NB4 (cell line): ENCODE measurements at places on chromosomes 11 and 22.
A peak's percentile ranks its signal among the peaks of the same experiment; 100 is the strongest.

DNA sequence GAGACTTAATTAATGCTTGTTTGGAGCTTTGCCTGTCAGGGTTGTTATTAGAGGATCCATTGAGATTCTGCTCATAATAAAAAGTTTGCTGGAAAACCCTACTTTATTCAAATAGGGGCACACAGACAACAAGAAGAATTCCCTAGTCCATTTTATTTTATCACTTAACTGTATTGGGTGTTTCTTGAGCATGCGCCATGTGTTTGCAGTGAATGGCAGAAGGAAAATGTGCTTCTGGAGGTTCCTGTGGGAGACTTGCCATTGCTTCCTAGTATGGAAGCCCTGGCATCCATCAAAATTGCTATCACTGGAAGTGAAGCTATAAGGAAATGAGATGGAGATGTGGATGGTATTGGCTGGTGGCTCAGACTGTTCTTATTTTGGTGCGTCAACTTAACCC, 106.6 kb upstream of the GALNT18 start:
- no peak for DNase-seq

- no peak for DNase-seq
Measured at GRCh38 chr22:48779661-48780596, 1047.7 kb downstream of the BRD1 start.

GRCh38 chr11:94784884-94785283, 16.7 kb downstream of the AMOTL1 start:
- no peak for DNase-seq

- DNase-seq = no peak
Measured at GRCh38 chr22:20751185-20751851, 22.6 kb upstream of the SERPIND1 start.

DNA sequence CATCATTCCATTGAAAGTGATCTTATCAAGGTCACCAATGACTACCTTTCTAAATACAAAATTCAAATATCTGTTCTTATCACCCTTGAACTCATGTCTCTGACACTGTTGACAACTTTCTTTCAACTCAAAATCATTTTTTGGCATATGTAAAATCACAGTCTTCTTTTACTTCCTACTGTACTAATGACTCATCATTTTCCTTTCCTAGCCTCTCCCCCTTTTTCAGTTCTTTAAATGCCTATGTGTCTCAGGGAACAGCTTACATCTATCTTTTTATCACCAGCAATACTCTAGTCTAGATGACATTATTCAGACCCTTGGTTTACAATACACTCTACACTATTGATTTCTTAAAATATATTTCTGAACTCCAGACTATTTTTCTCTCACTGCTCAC, 2220.7 kb upstream of the RAG2 start:
- DNase-seq = no peak

DNA sequence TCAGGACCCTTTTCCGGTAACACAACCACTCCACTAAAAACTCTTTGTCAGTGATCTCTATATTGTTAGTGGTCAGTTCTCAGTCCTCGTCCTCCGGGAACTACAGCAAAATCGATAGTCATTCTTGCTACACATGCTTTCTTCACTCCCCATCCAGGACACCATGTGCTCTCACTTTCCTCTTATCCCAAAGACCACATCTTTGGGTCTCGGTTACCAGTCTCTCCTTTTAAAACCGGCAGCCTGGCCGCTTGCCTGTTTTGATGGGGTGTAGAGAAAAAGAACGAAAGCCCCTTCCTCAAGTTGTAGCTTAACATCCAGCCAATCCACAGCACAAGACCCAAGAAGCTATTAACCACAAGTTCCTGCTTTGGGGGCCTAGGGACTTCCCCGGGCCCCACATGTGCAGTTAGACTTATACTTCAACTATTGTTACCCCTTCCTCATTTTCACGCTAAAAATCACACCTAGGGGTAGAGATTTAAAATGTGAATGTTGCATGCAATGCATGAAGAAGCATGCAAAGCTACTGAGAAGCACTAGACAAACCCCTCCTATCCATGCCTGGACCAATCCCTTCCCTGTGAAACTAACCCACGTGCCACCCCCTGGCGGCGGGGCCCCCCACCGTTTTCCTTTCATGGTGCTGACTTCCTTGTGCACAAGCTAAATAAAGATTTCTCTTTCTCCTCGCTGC, 1.5 kb upstream of the TOLLIP start:
- peak; percentile 91 for DNase-seq

DNA sequence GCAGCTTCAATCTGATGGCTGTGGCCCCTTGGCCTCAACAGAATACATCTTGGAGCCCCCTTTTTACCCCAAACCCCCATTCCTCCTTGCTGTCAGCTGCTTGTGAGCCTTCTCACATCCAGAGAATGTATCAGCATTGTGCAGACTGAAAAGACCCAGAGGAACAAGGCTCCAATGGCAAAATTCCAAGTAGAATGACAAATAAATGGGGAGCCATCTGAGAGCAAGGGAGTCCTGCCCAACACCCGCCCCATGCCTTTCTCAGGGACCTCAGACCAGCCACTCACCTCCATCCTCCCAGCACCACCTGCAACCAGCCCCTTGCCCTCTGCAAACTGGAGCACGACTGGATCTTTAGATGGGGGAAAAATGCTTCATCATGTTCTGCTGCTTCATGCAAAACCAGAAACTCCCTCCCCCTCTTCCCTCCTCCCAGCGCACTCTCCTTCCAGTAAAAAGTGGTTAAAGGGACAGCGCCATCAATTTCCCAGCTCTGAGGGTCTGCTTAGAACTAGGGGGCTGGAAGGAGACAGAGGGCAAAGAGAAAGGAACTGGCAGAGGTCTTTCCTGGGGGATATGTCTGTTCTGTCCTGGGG, 2.2 kb upstream of the NEFH start:
- DNase-seq = no peak

- DNase-seq = peak; percentile 80
Measured at GRCh38 chr22:39496131-39496838, 5.8 kb upstream of the MIEF1 start.

DNA sequence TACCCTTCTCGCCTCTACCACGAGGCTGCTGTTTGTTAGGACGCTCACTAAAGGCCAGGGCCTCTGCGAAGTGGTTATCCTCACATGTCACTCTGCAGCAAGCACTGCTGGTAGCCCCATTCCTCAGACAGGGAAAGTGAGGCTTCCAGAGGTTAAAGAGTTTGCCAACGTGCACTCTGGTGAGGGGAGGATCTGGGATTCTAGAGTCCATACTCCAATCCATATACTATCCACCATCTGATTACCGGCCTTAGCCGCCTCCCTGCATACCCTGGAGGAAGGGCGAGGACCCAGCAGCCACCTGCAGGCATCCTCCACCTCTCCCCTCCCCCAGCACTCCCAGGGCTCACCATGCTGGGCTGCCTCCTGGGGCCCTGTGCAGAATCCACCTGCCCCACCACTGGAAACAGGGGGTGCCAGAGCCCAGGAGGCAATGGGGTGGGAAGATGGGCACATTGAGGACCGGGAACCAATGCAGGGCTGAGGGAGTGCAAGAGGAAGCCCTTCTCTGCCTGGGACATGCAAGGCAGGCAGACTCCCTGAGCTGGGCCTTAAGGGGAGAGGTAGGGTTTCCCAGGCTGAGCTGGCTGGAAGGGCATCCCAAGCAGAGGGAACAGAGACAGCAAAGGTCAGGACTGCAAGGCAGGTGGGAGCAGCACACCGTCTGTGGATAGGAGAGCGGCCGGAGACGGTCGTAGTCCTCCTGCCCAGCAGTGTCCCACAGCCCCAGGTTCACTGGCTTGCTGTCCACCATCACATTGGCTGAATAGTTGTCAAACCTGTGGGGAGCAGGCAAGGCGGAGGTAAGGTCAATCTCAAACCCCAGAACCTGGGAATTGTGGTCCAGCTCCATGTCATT, 11.7 kb downstream of the RAC2 start:
- DNase-seq = no peak

DNA sequence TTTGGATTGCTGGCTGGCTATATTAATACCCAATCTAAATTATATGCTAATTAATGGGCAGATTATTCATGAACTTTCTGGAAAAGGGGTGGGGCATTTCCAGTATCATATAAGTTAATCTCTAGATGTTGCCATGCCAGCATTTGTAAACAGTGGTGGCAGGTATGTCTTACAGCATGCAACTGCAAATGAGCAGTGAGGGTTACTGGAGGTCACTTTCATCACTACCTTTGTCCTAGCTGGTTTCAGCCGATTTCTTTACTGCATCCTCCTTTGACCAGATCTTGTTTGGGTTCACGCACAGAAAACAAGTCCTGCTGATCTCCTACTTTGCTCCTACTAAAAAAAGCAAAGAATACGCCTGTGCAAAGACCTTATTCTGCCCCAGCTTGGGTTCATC, 89.1 kb upstream of the USP47 start:
- no peak for DNase-seq

- DNase-seq = no peak
Measured at GRCh38 chr11:12577725-12578644, 96.2 kb upstream of the TEAD1 start.
